Left ventricle myocardium inferior (tissue), 1 donor: ENCODE measurements at places on chromosomes 3 and 15. TPM values are rescaled to one million over a fixed set of nuclear protein-coding genes. Genes with fewer than 3 reads are reported as not detected.

DNA sequence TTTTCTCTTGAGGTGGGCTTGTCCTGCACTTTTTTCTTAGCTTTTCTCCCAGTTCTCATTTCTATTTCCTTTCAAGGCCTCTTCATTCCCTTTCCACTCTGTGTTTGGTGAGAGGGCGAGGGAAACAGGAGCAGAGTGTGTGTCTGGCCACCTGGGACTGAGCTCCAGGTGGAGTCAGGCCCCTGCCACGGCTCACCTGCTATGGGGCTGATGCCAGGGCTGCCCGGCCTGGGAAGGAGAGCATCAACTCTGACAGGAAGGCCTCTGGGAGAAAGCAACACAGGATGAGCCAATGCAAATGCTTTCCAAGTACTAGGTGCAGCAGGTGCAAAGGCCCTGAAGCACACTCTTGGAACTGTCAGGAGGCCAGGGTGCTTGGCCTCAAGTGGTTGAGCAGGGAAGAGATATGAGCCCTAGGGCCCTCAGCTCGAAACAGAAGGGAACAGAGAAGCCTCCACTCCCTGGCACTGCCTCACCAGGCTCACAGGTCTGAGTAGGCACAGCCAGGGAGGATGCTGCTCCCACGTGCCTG is 27.3 kb upstream of the DUSP7 start:
- H3K36me3 ChIP-seq, result no peaks in the 10 kb centered on the region
- H3K27ac ChIP-seq, result no peak overlapping the region
- H3K27me3 ChIP-seq, result no peaks in the 10 kb centered on the region
- H3K4me3 ChIP-seq, result no peak overlapping the region

DNA sequence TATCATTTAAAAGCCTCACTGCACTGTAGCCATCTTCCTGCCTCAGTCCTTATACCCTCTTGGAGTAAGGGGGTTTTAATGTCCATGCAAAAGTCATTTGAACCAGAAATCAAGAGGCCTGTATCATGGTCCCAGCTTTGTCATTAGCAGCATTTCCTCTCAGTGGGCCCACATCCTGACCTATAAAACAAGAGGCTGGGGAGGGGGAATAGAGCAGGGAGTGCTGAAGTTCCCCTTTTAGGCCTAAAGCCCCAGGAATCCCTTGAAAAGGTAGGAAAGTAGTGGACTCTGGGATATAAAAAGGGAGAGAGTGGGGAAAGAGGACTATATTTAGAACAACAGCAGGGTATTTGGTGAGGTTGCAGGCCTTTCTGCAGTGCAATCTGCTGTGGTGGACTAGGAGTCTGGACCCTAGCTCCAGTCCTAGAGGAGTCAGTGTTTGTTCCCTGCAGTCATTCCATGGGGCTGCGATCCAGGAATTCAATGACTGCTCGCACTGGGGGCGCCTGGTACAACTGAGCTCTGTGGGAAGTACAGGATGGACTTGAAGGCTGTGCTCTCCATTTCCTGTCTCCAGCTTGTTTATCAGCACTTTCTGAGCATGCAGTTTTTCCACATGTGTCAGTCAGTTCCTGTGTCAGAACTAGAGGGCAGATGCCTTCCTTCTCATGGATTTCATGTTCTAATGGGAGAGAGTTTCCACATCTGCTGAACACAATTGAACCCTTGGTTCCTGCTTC is 46.8 kb downstream of the PDHB start:
- peaks cover 56% of the 10 kb centered on the region for H3K4me1 ChIP-seq
- H3K4me3 ChIP-seq, result no peak overlapping the region
- H3K27me3 ChIP-seq, result no peaks in the 10 kb centered on the region
- peak overlapping the region; percentile 72 for H3K27ac ChIP-seq

SI gene
- total RNA-seq, result not detected

- no peaks in the 10 kb centered on the region for H3K36me3 ChIP-seq
- DNase-seq, result no peak
- H3K27ac ChIP-seq, result no peak overlapping the region
- H3K27me3 ChIP-seq, result no peaks in the 10 kb centered on the region
- no peaks in the 10 kb centered on the region for H3K4me1 ChIP-seq
Measured at GRCh38 chr15:31452595-31453557, 126.2 kb downstream of the KLF13 start.

DNA sequence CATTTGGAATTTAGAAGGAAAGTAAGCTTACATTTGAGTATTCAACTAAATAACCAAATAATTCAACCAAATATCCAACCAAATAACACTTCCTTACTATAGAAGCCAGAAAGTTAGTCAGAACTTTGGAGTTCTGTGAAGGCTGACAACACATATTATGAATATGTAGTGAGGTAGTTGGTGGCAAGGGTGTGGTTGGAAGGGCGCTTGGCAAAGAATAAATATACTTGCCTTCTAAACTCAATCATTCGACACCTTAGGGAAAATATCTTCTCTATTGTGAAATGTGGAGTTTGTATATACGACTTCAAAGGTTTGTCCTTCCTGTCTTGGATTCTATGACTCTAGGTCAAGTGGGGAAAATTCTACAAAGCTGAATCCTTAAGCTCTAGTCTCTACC is 111.7 kb upstream of the OSTN start:
- no peak overlapping the region for H3K4me3 ChIP-seq
- H3K36me3 ChIP-seq, result no peaks in the 10 kb centered on the region
- H3K27me3 ChIP-seq, result no peaks in the 10 kb centered on the region
- no peak for DNase-seq

DNA sequence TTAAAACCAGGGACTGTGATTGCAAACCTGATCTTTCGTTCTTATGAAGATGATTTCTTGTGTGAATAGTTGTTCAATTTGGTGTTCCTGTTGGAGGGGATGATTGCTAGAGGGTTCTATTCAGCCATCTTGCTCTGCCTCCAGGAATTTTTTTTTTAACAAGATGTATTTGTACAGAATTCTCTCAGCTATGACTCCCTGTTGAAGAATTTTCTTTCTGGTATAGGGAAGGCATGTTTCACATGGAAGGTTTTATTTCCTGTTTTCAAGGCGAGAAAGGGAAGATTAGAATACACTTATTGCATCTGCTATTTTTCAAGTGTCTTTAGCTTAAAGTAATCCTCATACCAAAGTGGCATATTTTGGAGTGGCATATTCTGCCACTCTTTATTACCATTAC is 5.6 kb upstream of the LRRC34 start:
- H3K4me3 ChIP-seq, result no peak overlapping the region
- H3K36me3 ChIP-seq, result no peaks in the 10 kb centered on the region
- H3K27me3 ChIP-seq, result peaks cover 27% of the 10 kb centered on the region
- peaks cover 9% of the 10 kb centered on the region for H3K4me1 ChIP-seq
- no peak overlapping the region for H3K27ac ChIP-seq
- DNase-seq, result no peak

DNA sequence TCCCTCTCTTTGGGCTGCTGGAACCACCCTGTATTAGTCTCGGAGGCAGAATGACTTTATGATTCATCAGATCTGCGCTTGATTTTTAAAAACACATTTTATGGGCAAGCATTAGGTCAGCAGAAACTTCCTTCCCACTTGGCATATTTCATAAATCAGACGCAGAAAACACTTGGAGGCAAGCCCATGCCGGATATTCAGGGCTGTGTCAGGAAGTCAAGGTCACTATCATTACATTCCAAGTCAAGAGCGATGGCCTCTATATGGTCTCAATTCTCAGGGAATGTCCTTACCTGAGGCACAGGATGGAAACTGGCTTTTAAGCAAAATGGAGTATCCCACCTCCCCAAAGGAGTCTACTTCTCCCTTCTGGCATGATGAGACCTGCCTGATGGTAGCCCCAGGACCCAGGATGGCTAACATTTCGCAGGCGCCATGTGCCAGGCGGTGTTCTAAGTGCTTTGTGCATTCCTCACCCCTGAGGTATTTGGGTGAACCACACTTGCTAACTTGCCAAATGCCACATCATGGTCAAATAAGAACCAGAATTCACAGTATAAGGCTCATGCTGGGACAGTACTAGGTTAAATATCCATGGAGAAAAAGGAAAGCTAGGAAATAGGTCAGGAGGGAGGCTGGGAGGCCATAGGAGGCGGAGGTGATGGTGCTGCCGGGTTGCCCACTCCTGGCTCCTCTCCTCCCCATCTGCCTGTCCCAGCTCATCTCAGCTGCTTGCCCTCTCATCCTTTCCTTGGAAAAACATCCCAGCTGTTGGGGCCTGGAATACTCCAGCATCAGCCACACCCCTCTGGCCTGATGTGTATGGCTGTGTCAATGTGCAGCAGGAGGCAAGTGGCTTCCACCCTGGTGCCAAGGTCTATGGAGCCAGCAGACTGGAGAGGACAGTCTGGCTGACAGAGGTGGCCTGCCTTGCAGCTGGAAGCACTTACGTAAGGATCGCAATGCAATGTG is 18.8 kb downstream of the BCL2L10 start:
- H3K4me1 ChIP-seq, result peaks cover 16% of the 10 kb centered on the region
- H3K27ac ChIP-seq, result no peak overlapping the region
- H3K27me3 ChIP-seq, result no peaks in the 10 kb centered on the region

DPPA4 gene
- total RNA-seq, result not detected

USP4 gene
- 37.3 TPM for total RNA-seq

FGF7 gene
- 34.1 TPM for total RNA-seq
